Hepatocyte (in vitro differentiated cells): ENCODE measurements at places on chromosomes 2 and 18. TPM values are rescaled to one million over a fixed set of nuclear protein-coding genes. Genes with fewer than 3 reads are reported as not detected.
A peak's percentile ranks its signal among the peaks of the same experiment; 100 is the strongest.

CCDC68 gene
- total RNA-seq, result 11.6 and 13.0 TPM in 2 replicates

C2orf80 gene
- total RNA-seq, result not detected in 2 replicates

CDCA7 gene
- 8.7 and 11.4 TPM in 2 replicates for total RNA-seq

PRKRA gene
- total RNA-seq, result 51.7 and 53.0 TPM in 2 replicates

UGT1A6 gene
- 3.4 and 3.6 TPM in 2 replicates for total RNA-seq

KCNG2 gene
- total RNA-seq, result not detected in 2 replicates

KRTCAP3 gene
- 11.4 and 19.3 TPM in 2 replicates for total RNA-seq

SEPTIN2 gene
- total RNA-seq, result 373 and 388 TPM in 2 replicates

- peak; percentile 14 for DNase-seq
- H3K4me3 ChIP-seq, result no peak overlapping the region
- no peaks in the 10 kb centered on the region for H3K27me3 ChIP-seq
- H3K4me1 ChIP-seq, result no peaks in the 10 kb centered on the region
- no peak overlapping the region for H3K27ac ChIP-seq
These were observed 88.9 kb downstream of the ASXL3 start for GRCh38 chr18:33666915-33667314.

DNA sequence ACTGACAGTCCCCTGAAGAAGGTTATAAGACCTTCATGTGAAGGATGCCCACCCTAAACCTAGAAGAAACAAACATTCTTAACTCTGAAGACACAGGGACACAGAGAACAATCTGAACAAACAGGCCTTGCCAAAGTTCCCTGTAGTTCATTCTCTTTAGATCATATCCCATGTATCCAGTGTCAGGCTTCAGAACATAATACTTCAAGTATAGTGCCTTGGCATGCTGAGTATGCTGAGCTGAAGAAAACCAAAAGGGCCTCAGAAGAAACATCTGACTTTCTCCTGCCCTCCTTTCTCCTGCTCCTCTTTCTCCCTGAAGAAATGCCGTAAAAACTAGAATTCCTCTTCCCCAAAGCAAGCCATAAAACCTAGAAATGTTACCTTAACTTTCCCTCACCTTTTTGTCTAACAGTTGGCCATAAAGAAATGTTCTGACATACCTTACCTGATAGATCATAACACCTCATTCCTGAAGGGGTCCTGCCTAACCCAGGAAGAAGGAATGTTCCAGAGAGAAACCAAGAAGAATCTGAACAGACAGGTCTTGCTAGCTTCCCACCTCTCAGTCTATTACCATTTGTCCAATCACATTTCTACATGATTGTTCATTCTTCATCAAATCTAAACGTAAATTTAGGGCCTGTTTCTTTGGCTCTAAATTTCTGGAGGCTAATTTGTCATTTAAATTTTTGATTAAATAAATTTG lies 160.1 kb upstream of the ZC3H15 start:
- peaks cover 20% of the 10 kb centered on the region for H3K4me1 ChIP-seq
- peak overlapping the region; percentile 64 for H3K27ac ChIP-seq
- no peak overlapping the region for H3K4me3 ChIP-seq
- no peaks in the 10 kb centered on the region for H3K36me3 ChIP-seq

GRCh38 chr2:131145040-131145439 lies 39.9 kb downstream of the PLEKHB2 start:
- no peaks in the 10 kb centered on the region for H3K36me3 ChIP-seq
- H3K27ac ChIP-seq, result no peak overlapping the region
- no peak overlapping the region for H3K4me3 ChIP-seq
- no peaks in the 10 kb centered on the region for H3K4me1 ChIP-seq
- H3K27me3 ChIP-seq, result no peaks in the 10 kb centered on the region

DNA sequence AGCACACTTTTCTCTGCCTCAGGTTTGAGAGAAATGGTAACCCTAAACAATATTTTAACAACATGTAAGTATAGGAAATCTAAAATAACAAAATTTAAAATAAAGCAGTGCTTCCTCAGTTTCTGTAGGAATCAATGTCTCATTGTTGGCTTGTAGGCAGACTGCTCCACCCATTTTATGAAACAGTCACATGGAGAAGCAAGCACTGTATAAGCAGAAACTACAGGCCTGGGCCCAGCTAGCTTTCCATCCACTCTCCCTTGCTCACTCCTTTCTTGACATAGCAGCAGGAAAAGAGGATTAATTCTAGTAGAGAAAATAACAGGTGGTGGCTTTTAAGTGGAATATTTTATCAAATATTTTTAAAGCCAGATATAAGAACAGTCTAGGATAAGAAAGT lies 97.2 kb downstream of the PLEKHM3 start:
- no peak overlapping the region for H3K27ac ChIP-seq
- H3K4me1 ChIP-seq, result peaks cover 10% of the 10 kb centered on the region
- no peak overlapping the region for H3K4me3 ChIP-seq
- no peaks in the 10 kb centered on the region for H3K36me3 ChIP-seq

- no peaks in the 10 kb centered on the region for H3K4me1 ChIP-seq
- H3K27me3 ChIP-seq, result no peaks in the 10 kb centered on the region
These were observed 522.0 kb downstream of the PLCL1 start for GRCh38 chr2:198326431-198326830.

GRCh38 chr2:85604568-85605339 lies 2.3 kb upstream of the TMEM150A start:
- DNase-seq, result no peak
- peaks cover 33% of the 10 kb centered on the region for H3K4me1 ChIP-seq
- H3K4me3 ChIP-seq, result no peak overlapping the region
- H3K36me3 ChIP-seq, result no peaks in the 10 kb centered on the region

DNA sequence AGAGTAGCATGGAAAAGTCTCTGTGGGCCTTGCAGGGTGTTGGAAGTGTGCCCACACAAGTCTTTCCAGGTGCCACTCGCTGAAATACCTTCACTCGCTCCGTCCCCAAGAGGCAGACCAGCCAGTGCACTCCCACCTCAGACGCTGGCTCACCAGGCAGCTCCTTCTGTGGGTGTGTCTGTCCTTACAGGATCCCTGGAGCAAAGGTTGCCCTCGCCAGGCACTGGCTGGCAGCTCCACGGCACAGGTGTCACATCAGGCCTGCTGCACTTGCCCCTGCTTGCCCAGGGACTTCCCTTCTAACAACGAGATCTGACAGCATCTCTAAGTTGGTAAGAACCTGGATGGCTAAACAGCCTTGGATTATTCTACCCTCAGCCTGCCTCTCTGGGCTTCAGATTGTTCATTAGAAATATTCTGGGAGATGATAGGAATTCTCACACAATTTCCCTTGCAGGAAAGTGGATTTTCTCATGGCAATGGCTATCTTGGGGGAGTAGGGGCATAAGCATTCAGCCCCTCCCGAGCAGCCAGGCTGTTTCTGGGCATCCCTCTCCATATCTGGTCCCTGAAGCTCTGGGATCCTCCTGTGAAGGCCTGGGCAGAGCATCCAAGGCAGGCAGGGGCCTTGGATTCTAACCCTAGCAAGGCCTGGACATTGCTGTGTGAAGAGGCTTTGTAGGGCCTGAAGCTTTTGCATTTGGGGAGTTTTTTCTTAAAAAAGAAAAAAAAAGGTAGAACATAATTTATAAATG lies 262.1 kb downstream of the MYCN start:
- no peaks in the 10 kb centered on the region for H3K36me3 ChIP-seq
- DNase-seq, result no peak
- H3K27ac ChIP-seq, result no peak overlapping the region
- H3K27me3 ChIP-seq, result no peaks in the 10 kb centered on the region
- H3K4me1 ChIP-seq, result no peaks in the 10 kb centered on the region

GRCh38 chr18:63238693-63239075 lies 80.9 kb downstream of the BCL2 start:
- peak overlapping the region; percentile 88 for H3K27ac ChIP-seq
- H3K27me3 ChIP-seq, result no peaks in the 10 kb centered on the region
- H3K4me3 ChIP-seq, result no peak overlapping the region
- no peak for DNase-seq
- H3K4me1 ChIP-seq, result peaks cover 19% of the 10 kb centered on the region

GRCh38 chr2:160628811-160629210 lies 135.2 kb upstream of the RBMS1 start:
- H3K27me3 ChIP-seq, result no peaks in the 10 kb centered on the region
- peaks cover 4% of the 10 kb centered on the region for H3K4me1 ChIP-seq
- no peaks in the 10 kb centered on the region for H3K36me3 ChIP-seq
- no peak overlapping the region for H3K4me3 ChIP-seq
- H3K27ac ChIP-seq, result no peak overlapping the region

- H3K4me1 ChIP-seq, result no peaks in the 10 kb centered on the region
- H3K27ac ChIP-seq, result peak overlapping the region; percentile 66
- no peak for DNase-seq
- H3K4me3 ChIP-seq, result no peak overlapping the region
- no peaks in the 10 kb centered on the region for H3K27me3 ChIP-seq
These were observed 297.6 kb downstream of the TMX3 start for GRCh38 chr18:68417166-68417799.

DNA sequence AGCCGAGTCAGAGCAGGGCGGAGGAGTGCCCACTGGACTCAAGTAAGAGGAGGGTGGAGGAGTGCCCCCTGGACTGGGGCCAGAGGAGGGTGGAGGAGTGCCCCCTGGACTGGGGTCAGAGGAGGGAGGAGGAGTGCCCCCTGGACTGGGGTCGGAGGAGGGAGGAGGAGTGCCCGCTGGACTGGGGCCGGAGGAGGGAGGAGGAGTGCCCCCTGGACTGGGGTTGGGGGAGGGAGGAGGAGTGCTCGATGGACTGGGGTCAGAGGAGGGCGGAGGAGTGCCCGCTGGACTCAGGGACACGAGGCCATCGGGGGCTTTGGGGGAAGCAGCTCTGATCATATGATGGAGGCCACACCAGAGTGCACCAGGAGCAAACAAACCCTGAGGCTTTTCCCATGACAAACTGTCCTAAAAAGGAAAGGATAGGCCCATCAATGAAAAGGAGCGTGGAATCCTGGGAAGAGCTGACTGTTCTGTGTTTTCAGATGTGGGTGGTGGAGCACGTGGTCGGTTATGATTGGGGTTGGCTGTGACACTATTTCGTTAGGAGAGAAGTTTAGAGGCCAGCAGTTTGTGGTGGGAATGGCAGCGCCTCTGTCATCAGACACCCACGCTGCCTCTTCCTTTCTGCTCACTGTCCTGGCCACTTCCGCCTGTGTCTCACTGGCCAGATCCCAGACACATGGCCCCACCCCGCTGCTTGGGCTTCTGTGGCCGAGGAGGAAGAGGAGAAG lies 24.5 kb upstream of the HPCAL1 start:
- no peaks in the 10 kb centered on the region for H3K27me3 ChIP-seq
- no peak for DNase-seq
- no peak overlapping the region for H3K4me3 ChIP-seq
- H3K4me1 ChIP-seq, result peaks cover 2% of the 10 kb centered on the region
- no peaks in the 10 kb centered on the region for H3K36me3 ChIP-seq
- no peak overlapping the region for H3K27ac ChIP-seq

GRCh38 chr2:29518646-29519337 lies 402.6 kb downstream of the ALK start:
- H3K27me3 ChIP-seq, result no peaks in the 10 kb centered on the region
- H3K4me3 ChIP-seq, result no peak overlapping the region
- no peaks in the 10 kb centered on the region for H3K36me3 ChIP-seq

DNA sequence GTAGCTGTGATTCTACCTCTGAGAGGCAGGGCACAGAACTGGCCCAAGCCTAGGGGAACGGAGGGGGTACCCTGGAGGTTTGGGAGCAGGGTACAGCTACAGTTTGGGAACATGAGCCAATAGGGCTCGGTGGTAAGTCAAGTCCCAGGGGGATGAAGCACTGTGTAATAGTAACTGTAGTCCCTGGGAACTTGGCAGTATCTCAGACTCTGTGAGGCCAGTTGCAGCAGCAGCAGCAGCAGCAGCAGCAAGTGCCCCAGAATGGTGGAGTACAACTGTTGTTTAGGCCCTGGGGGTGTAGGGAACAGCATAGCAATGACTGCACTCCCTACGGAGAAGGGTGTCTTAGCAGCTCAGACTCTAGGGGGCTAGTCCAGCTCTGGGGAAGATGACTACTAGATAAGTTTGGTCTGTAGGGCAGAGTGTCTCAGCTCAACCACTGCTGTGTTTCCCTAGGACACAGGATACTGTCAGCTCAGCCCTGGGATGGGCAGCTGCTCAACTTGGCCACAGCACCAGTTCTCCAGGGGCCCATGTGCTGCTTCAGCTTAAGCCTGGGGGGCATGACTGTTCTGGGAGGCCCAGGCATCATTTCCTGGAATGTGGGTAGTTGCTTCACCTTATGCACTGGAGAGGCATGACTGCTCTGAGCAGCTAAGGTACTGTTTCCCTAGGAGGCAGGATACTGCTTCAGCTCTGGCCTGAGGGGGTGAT lies 20.5 kb downstream of the CARF start:
- H3K4me1 ChIP-seq, result no peaks in the 10 kb centered on the region
- H3K27me3 ChIP-seq, result no peaks in the 10 kb centered on the region
- H3K27ac ChIP-seq, result no peak overlapping the region
- no peaks in the 10 kb centered on the region for H3K36me3 ChIP-seq
- H3K4me3 ChIP-seq, result no peak overlapping the region

GRCh38 chr2:230866756-230867523 lies 2.2 kb downstream of the ITM2C start:
- H3K27ac ChIP-seq, result peak overlapping the region; percentile 97
- H3K4me1 ChIP-seq, result peaks cover 58% of the 10 kb centered on the region
- no peaks in the 10 kb centered on the region for H3K36me3 ChIP-seq
- peak overlapping the region; percentile 99 for H3K4me3 ChIP-seq
- H3K27me3 ChIP-seq, result no peaks in the 10 kb centered on the region

- H3K27ac ChIP-seq, result no peak overlapping the region
- no peak overlapping the region for H3K4me3 ChIP-seq
- no peak for DNase-seq
- no peaks in the 10 kb centered on the region for H3K36me3 ChIP-seq
- H3K27me3 ChIP-seq, result no peaks in the 10 kb centered on the region
These were observed 18.7 kb upstream of the IMPA2 start for GRCh38 chr18:11962597-11962996.

GRCh38 chr18:49813069-49813318 lies 339 bp downstream of the ACAA2 start:
- H3K4me1 ChIP-seq, result peaks cover 17% of the 10 kb centered on the region
- H3K36me3 ChIP-seq, result no peaks in the 10 kb centered on the region
- H3K4me3 ChIP-seq, result peak overlapping the region; percentile 52
- H3K27ac ChIP-seq, result peak overlapping the region; percentile 99

DNA sequence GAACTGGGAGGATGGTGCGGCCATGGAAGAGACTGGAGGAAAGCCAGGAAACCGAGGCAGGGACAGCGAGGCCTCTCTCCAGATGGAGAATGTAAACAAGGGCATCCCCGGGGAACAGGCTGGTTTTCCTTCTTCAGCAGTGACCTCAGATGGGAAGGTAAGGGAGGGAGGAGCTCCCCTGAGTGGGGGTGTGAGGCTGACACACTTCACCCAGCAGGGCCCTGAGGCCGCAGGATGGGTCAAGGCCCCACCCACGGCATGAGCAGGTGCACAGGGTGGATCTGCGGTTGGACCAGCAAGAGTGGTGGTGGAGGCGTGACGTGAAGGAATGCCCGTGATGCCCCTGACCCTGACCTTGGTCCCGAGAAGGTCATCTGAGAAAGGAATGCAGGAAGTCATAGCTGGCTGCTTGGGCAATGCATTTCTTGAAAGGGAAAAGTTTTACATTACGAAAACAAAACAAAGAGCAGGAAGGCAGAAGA lies 48.1 kb downstream of the ADCY3 start:
- no peak for DNase-seq
- no peak overlapping the region for H3K27ac ChIP-seq
- H3K4me1 ChIP-seq, result no peaks in the 10 kb centered on the region
- no peak overlapping the region for H3K4me3 ChIP-seq
- no peaks in the 10 kb centered on the region for H3K27me3 ChIP-seq

- H3K27ac ChIP-seq, result peak overlapping the region; percentile 71
- DNase-seq, result no peak
- peaks cover 6% of the 10 kb centered on the region for H3K27me3 ChIP-seq
These were observed 228.3 kb downstream of the LDLRAD4 start for GRCh38 chr18:13446610-13447461.

- no peaks in the 10 kb centered on the region for H3K27me3 ChIP-seq
- DNase-seq, result no peak
- no peak overlapping the region for H3K4me3 ChIP-seq
These were observed 156.3 kb downstream of the LAMA1 start for GRCh38 chr18:6961331-6961730.

- H3K36me3 ChIP-seq, result no peaks in the 10 kb centered on the region
- no peak overlapping the region for H3K27ac ChIP-seq
- DNase-seq, result no peak
- H3K4me1 ChIP-seq, result no peaks in the 10 kb centered on the region
- peaks cover 3% of the 10 kb centered on the region for H3K27me3 ChIP-seq
These were observed 49.2 kb upstream of the PDIA6 start for GRCh38 chr2:10861765-10862164.
